Stimulated activated CD4-positive, alpha-beta T cell treated with anti-CD3 and anti-CD28 coated beads, TNF-alpha, amount 100 ng/mL, for 1 hour (primary cell): ENCODE measurements at places on chromosomes 11 and 22.

GRCh38 chr11:113178381-113179070, 135.9 kb upstream of the TTC12 start:
- no peak for DNase-seq

GRCh38 chr11:107180236-107180635, 162.0 kb upstream of the GUCY1A2 start:
- no peak for DNase-seq

DNA sequence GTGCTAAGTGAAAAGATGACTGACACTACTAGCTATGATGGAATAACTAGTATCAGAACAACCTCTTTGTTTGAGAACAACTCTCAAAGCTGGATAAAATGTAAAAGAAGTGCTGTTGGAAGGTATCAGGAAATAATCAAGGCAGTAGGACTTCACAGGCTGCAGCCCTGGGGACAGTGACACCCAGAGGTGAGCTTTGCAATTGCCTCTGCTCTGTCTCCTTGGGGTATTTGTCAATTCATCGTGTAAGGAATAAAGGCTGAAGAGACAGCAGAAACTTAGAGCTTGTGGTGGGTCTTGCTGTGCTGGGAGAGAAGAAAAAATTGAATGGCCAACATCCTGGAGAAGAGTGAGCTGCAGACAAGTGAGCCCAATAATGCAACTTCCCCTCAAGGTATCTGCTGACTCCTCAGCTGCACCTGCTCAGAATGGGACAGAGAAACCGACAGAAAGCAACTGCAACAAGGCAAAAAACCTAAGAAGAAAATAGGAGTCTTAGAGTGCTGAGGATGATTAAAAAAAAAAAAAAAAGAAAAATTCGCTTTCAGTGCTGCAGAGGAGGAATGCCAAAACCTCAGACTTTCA, 141.1 kb downstream of the RCN1 start:
- DNase-seq: no peak

GRCh38 chr11:15745266-15745665, 611.1 kb downstream of the SOX6 start:
- no peak for DNase-seq

DNA sequence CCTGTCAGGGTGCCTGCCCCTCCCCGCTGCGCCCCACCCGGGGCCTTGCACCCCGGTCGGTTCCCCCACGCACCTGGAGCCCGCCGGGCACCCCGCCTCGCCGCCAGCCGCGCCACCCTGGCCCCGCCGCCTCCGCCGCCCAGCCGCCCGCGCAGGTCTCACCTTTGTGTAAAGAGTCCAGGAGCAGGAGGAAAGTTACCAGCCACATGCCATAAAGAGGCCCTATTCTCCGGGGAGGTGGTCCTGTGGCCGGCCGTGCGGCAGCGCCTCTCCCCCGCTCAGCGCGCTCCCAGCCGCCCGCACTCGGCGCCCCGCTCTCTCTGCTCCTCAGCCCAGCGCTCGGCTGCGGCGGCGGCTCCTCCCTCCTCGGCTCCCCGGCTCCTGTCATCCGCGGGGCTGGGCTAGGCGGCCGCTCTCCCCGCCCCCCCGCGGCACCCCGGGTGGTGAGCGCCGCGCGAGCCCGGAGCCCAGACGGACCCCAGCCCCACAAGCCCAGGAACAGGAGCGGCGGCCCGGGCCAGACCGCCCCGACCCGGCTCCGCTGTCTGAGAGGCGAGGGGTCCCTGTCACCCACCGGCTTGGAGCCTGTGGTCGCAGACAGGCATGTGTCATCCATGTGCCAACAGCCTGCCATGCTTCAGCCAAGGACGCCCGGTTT, at the start of gene DSCAML1:
Gene DSCAML1, minus strand, starts transcription at position 345 of the 658 bp plus-strand sequence. Its CDS starts 137 bp downstream, at position 208.
- DNase-seq: no peak

GRCh38 chr11:106278391-106278790, 200.9 kb downstream of the AASDHPPT start:
- no peak for DNase-seq

- DNase-seq: no peak
Observed at GRCh38 chr11:61709110-61709509, 28.9 kb downstream of the DAGLA start.

DNA sequence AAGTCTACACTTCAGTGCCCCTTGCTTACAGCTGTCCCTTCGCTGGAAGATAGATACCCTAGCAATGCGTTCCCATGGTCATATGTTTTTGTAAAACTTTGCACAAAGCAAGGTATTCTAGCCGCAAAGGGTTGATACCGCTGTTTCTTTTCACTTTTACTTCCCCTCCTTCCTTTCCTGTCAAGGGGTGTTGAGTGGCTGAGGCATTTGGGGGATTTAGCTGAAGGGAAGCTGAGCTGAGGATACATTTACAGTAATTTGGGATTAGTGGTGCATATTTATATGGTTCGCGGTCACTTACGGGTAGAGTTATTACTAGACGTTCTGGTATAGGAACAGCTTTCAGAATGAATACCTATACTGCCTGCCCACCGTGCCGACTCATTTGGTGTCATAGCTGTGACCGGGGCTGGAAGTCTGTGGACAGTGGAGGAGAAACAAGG, 86.9 kb upstream of the WNT11 start:
- DNase-seq: no peak
